ENCODE measurements at places on chromosomes 7 and 10. TPM values are rescaled to one million over a fixed set of nuclear protein-coding genes. Genes with fewer than 3 reads are reported as not detected.
A peak's percentile ranks its signal among the peaks of the same experiment; 100 is the strongest.

- DNase-seq = peak; percentile 98
Observed at GRCh38 chr7:105493923-105494315, 28.2 kb downstream of the PUS7 start.

DNA sequence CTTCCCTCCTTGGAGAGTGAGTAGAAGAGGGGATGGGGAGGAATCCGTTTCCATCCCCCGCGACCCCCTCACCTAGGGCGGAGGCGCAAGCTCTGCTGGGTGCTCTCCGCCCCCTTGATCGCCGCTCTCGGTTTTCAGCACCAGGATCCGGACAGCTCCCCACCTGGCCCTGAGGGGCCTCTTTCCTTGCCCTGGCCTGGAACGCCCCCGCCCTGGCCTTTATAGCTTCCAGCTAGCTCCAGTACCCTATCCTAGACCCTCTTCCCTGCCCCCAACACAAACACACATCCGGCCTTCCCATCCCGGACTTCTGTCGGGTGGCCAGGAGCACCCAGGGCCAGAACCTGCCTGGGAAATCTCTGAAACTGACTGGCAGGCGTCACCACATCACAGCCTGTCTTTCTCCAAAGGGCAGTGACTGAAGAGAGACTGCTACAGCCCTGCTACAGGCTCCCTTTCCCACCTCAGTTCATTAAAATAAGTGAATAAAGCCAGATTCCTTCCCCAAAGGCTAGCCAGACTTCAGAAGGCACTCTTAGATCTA lies 72.3 kb upstream of the LEP start:
- no peak for DNase-seq

GRCh38 chr7:151426441-151426903 lies 13.5 kb downstream of the CRYGN start:
- peak; percentile 93 for DNase-seq

DNA sequence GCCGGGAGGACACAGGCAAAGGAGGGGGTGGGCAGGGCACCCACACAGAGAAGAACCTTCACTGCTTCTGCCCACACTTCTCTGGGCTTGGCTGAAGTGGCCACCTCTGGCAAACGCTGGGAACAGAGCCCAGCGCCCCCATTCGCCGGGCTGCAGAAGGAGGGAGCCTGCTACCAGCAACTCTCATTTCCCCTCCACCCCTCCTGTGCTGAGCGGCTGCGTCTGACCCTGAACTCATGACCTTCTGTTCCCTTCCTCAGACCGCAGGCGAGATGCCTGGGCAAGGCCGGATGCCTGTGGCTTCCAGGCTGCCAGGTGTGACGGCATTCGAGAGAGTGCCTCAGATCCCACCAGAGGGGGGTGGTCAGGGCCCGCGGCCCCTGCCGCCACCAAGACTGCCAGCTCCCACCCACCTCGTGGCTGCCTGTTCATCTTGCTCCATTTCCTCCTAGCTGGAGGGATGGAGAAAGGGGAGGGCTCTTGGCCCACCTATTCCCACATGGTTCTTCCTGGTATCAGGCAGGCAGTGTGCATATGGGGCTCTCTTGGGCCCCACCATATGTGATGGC lies 19.8 kb downstream of the DNAJB12 start:
- peak; percentile 79 for DNase-seq

- DNase-seq = no peak
Observed at GRCh38 chr7:2948749-2949148, 94.9 kb downstream of the CARD11 start.

Gene HMX3
- not detected for polyA plus RNA-seq

Gene TCAF1
- 35.1 TPM for polyA plus RNA-seq

GRCh38 chr7:122492007-122492406 lies 187.5 kb upstream of the FEZF1 start:
- DNase-seq = no peak

- no peak for DNase-seq
Observed at GRCh38 chr10:105359708-105360107, 718.6 kb downstream of the SORCS3 start.

Gene CDHR3
- polyA plus RNA-seq = 1.3 TPM

GRCh38 chr10:32070645-32071044 lies 14.4 kb upstream of the KIF5B start:
- no peak for DNase-seq

DNA sequence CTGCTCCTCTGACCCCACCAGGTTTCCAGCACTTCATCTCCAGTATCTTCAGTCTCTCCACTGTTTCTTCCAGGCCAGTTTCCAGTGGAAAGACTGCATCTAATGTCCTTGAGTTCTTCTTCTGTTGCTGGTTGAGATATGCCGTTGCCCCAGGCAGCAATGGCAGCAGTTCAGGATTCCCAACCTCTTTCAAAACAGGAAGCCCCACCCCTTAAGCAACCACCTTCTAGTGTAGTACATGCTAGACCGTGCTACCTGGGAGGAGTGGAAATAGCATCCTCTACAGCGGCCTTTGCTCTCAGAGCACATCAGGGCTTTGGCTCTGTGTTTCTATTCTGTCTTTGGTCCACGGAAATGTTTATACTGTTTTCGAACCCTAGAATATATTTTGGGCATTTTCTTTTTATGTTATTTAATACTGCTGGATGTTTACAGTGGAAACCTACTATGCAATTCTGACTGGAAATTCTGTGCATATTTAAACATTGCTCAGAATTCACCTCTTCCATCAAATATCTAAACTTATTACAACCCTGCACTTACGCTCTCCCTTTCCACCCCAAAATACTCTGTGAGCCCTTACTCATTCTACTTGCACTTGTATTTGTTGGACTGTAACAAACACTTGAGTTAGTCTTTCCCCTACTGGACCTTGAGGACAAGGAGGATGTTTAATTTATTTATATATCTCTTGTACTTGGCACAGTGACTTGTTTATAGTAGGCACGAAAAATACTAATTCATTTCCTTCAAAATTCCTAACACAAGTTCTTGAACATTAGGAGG lies 8.5 kb upstream of the BPGM start:
- DNase-seq = peak; percentile 57

Gene ACTR3C
- polyA plus RNA-seq = not detected

DNA sequence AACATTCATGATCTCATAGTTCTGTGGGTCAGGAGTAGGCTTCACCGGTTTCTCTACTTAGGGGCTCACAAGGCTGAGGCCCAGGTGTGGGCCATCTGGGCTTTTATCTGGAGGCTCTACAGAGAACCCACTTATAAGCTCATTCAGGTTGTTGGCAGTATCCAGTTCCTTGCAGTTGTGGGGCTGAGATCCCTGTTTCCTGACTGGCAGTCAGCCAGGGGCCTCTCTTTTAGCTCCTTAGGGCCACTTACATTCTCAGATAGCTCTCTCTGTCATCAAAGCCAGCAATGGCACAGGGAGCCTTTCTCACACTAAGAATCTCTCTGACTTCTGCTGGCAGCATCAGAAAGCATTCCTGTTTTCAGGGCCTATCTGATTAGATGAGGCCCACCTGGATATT lies 18.2 kb upstream of the HECTD2 start:
- no peak for DNase-seq

DNA sequence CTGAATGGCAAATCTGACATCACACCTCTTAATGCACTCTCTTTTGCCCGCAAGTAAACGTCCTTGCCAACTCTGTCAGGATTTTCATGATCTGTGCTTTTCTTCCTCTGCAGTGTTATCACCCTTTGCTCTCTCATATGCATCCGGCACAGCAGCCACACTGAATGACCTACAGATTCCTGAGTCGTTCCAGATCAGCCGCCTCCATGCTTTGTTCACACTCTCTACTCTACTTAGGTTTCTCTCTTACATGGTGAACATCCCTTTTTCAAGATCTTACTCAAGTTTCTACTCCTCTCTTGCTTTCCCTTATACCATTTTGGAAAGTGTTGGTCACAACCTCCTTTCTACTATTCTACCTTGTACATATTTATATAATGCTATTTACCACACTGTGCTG lies 127.7 kb upstream of the AOAH start:
- DNase-seq = no peak

DNA sequence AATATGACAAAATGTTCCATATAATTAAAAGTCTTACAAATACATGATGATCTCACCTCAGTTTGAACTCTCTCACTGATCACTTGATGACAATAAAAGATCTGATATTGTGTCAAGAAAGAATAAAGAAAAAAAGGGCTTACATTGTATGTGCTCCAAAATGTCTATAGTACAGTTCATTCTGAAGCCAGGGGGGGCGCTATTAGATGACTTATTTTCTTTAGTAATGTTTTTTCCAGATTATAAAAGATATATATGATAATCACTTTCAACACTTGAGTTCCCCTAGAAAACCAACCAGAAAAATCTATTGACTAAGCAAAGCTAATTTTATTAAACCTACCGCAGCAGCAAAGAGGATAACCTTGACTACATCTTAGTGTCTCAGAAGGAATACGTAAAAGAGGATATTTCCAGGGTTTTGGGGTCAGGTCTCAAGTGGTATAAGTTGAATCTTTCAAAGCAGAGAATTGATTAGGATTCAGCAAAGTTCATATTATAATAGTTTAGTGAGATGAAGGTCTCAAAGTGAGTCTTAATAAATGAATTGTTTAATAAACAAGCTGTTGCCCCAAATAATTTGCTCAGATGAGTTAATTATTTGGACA lies 55.8 kb downstream of the PTN start:
- peak; percentile 12 for DNase-seq

DNA sequence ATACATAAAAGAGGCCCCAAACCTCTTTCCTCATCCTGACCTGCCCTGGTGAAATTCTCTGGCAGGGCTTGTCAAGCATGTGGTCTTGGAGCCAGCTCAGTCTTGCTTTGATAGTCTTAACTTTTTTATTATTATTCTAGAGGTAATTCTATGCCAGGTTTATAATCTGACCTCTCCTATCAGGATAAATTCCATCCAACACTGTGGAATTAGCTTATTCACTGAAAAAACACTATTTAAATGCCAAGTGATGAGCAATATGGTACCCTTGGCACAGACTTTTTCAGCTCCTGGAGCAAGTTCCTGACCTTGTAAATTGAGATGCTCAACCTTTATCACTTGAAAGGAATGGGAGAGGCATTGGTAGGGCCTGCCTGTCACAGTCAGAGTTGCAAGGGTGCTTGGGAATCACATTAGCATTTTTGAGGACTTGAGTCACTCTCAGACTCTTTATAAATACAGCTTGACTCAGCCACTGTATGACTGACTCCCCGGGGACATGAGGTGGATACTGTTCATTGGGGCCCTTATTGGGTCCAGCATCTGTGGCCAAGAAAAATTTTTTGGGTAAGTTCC lies at the start of gene CPA4:
TSS of gene CPA4 (plus strand) at position 480 of the 576 bp plus-strand sequence. CDS start at position 500, 20 bp downstream.
- peak; percentile 99 for DNase-seq

Data from IMR-90 (cell line).